ENCODE measurements at places on chromosomes 12 and 14. TPM values are rescaled to one million over a fixed set of nuclear protein-coding genes. Genes with fewer than 3 reads are reported as not detected.

DNA sequence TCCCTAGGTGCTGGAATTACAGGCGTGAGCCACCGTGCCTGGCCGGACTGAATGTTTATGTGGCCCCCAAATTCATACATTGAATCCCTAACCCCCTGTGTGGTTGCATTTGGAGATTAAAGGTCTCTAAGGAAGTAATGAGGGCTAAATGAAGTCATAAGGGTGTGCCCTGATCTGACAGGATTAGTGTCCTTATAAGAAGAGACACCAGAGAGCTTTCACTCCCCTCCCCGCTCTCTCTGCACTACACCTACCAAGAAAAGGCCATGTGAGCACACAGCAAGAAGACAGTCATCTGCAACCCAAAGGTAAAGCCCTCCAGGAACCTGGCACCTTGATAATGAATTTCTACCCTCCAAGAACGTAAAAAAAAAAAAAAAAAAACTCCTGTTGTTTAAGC lies 212.1 kb upstream of the CAND1 start:
- no peak for DNase-seq
- H3K36me3 ChIP-seq: no peaks in the 10 kb centered on the region
- H3K27ac ChIP-seq: no peak overlapping the region
- no peaks in the 10 kb centered on the region for H3K4me1 ChIP-seq
- peaks cover 11% of the 10 kb centered on the region for H3K27me3 ChIP-seq

- H3K27me3 ChIP-seq: no peaks in the 10 kb centered on the region
- no peak overlapping the region for H3K4me3 ChIP-seq
- peaks cover 28% of the 10 kb centered on the region for H3K4me1 ChIP-seq
- peaks cover 45% of the 10 kb centered on the region for H3K36me3 ChIP-seq
- no peak overlapping the region for H3K27ac ChIP-seq
These were observed 30.7 kb downstream of the PARP11 start for GRCh38 chr12:3842517-3842916.

- H3K4me3 ChIP-seq: no peak overlapping the region
- no peaks in the 10 kb centered on the region for H3K36me3 ChIP-seq
These were observed 37.0 kb upstream of the OTX2 start for GRCh38 chr14:56846970-56847930.

DNA sequence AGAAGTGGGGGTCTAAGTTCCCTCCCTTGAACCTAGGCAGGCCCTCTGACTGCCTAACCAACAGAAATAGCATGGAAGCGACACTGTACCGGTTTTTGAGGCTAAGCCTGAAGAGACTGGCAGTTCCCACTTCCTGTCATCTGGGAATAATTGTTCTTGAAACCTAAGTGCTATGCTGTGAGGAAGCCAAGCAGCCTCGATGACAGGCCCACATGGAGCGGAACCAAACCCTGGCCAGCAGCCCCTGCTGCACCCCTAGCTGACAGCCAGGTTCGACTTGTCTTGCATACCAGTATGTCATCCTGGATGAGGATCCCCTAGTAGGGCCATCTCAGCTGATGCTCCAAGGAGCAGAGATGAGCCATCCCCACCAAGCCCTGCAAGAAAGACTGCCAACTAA lies 6.4 kb upstream of the GPR68 start:
- H3K4me1 ChIP-seq: peaks cover 90% of the 10 kb centered on the region
- peak overlapping the region; percentile 100 for H3K27ac ChIP-seq
- H3K4me3 ChIP-seq: peak overlapping the region; percentile 40
- H3K36me3 ChIP-seq: peaks cover 47% of the 10 kb centered on the region
- DNase-seq: no peak

- H3K4me3 ChIP-seq: no peak overlapping the region
- H3K27ac ChIP-seq: no peak overlapping the region
- peaks cover 4% of the 10 kb centered on the region for H3K36me3 ChIP-seq
- DNase-seq: no peak
These were observed 60.5 kb downstream of the BTG1 start for GRCh38 chr12:92085040-92085735.

DNA sequence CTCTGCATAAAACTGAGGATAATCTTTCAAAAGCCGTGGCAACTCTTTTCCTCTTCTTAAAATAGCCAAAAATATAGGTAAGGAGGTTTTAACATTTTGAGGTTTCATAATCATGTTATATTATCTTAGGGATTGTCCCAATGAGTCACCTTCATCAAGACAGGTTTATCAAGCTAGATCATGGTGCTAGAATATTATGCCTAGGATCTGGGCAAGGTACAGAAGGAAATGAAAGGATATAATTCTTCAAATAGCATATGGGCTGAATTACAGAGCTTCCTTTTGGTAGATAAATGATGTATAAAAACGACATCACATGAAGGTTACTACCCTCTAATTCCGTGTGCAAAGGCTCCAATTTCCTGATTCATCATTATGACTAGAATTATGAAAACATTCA lies 28.6 kb upstream of the TBC1D15 start:
- H3K36me3 ChIP-seq: no peaks in the 10 kb centered on the region
- peaks cover 45% of the 10 kb centered on the region for H3K27me3 ChIP-seq
- no peak for DNase-seq
- no peak overlapping the region for H3K27ac ChIP-seq
- H3K4me1 ChIP-seq: no peaks in the 10 kb centered on the region

DNA sequence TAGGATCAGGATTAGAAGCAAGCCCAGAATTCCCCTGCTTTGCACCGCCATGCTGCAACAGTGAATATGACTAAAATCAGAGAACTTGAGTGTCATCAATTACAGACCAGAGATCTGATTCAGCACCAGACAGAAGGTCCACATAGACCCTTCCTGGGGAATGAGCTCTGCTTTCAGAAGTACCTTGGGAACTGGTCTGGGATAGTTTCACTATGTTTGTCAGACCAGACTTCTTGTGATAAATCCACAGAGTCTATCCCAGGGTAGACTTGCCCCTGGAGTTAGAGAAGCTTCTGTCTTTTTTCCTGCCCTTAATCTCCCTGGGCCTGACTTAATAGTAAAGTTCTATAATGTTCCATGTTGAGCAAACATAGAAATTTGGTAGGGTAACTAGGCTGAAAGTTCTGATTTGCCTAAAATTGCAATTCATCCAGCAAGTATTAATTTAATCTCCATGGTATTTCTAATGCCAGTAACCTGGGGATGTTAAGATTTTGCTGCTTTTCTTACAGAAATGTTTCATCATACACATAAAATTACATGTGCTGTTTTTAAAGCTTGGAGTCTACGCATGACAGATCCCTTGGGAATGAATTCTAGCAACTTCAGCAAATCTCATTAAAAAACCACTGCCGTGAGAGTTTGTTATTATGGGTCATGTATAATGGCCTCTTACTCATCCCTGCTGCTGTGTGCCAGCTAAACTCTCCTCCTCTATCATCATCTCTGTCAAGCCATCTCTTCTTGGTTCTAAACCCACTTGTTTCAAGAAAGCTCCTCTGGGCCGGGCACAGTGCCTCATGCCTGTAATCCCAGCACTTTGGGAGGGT lies 61.3 kb upstream of the METAP2 start:
- H3K27ac ChIP-seq: no peak overlapping the region
- DNase-seq: no peak
- H3K36me3 ChIP-seq: no peaks in the 10 kb centered on the region
- peaks cover 18% of the 10 kb centered on the region for H3K27me3 ChIP-seq
- H3K4me1 ChIP-seq: no peaks in the 10 kb centered on the region

DNA sequence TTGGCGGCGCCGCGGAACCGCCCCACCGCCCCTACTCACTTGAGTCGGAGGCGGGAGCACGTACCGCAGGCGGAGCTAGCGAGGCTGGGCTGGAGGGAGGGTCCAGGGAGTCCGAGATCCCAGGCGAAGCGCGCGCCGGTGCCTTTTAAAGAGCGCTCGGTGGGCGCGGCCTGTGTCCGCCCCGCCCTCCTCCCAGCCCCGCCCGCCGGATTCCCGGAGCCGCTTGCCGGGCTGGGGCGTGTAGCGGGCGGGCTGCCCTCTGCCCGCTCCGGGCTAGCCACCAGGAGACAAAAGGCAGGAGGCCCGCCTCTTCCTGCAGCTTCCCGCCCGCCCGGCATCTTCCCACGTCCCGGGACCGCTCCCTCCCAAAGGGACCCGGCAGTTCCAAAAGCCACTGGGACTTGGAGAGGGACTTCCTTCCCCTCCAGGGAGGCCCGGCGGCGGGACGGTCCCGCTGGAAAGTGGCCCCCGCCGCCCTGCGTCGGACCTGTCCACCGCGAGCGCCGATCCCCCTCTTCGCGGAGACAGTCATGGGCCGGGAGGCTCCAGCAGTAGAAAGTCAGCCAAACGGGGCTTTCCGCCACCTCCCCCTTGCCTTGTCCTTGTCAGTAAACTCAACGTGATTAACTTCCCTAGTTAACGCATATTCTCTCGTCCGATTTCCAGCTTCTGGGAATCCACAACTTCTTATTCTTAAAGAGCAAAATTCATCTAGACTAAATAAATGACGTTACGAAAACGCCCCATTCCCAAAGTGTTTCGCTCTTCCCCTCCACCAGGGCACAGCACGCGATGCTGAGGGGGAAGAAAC lies at the start of gene CSRP2:
TSS of gene CSRP2 (minus strand) at position 121 of the 811 bp plus-strand sequence. CDS start 12,759 bp downstream, outside the sequence.
- peak within 1 kb of the TSS; percentile 78 for H3K4me3 ChIP-seq
- peaks cover 74% of the 10 kb centered on the region for H3K27me3 ChIP-seq
- H3K36me3 ChIP-seq: no peaks in the 10 kb centered on the region
- no peak within 1 kb of the TSS for H3K27ac ChIP-seq
- peak; percentile 71 for DNase-seq

DNA sequence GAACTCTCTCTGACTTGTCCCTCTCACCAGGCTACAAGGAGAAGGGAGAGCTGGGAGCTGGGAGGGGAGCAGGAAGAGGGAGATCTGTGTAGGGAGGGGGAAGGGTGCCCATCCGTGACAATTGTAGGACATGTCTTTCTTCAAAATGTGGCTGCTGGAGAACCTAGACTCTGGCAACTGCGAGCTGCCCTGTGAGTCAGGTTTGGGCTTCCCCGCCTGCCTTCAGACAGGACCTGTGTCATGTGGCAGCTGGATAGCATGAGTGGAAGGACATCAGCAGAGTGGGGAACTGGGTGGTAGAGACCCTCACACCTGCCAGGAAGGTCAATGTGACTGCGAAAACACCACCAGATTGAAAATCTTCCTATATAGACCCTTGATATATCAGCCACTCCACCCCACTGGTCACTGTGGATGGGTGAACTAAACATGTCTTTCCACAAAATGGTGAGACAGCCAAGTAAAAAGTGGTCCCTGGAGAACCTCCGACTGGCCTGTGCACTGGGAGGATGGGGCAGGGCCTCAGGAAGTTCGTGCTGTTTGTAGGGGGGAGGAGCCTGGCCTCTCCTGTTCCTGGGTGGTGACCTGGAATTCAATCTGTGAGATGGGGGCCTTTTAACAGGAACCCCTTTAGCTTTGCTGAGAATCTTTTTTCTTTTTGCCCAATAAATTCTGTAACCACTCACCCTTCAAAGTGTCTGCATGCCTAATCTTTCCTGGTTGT lies 62.2 kb upstream of the CAPRIN2 start:
- H3K4me1 ChIP-seq: peaks cover 3% of the 10 kb centered on the region
- H3K27me3 ChIP-seq: peaks cover 50% of the 10 kb centered on the region
- no peaks in the 10 kb centered on the region for H3K36me3 ChIP-seq
- DNase-seq: no peak
- H3K27ac ChIP-seq: no peak overlapping the region

- H3K36me3 ChIP-seq: no peaks in the 10 kb centered on the region
- H3K4me3 ChIP-seq: no peak overlapping the region
- H3K27ac ChIP-seq: no peak overlapping the region
- DNase-seq: no peak
- peaks cover 17% of the 10 kb centered on the region for H3K27me3 ChIP-seq
- H3K4me1 ChIP-seq: peaks cover 5% of the 10 kb centered on the region
These were observed 169.9 kb downstream of the KIF21A start for GRCh38 chr12:39272871-39273655.

DNA sequence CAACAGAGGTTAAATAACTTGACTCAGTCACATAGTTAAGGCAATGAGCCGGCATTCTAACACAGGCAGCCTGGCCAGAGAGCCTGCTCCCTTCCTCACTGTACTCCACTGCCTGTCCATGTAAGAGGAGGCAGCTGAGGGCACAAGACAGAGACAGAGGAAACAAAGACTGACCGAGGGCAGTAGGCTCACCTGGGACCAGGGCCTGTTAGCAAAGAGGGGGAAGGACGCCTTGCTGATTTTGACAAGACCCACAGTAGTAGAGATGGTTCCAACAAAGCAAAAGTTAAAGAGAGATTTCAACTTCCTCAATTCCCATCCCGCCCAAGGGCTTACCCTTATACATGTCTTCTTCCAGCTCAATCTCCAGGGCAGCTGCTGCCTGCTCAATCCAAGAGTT lies 26.5 kb downstream of the OTUB2 start:
- no peak overlapping the region for H3K4me3 ChIP-seq
- H3K27me3 ChIP-seq: no peaks in the 10 kb centered on the region
- H3K4me1 ChIP-seq: peaks cover 51% of the 10 kb centered on the region

CIROP gene
- total RNA-seq: not detected

ADAMTS20 gene
- total RNA-seq: not detected

REP15 gene
- not detected for total RNA-seq

TUNAR gene
- total RNA-seq: not detected

SMCO2 gene
- total RNA-seq: 0.91 TPM

KERA gene
- not detected for total RNA-seq

SLC16A7 gene
- 14.5 TPM for total RNA-seq

KRT73 gene
- not detected for total RNA-seq

Measured in activated CD8-positive, alpha-beta memory T cell treated with anti-CD3 and anti-CD28 coated beads, Interleukin-2, amount 10 ng/mL, durations not matched to agents 7 days and 5 days (primary cell).